ENCODE measurements at places on chromosomes 6 and 20.

GRCh38 chr6:12845224-12846004 lies 128.8 kb downstream of the PHACTR1 start:
- DNase-seq, result no peak

DNA sequence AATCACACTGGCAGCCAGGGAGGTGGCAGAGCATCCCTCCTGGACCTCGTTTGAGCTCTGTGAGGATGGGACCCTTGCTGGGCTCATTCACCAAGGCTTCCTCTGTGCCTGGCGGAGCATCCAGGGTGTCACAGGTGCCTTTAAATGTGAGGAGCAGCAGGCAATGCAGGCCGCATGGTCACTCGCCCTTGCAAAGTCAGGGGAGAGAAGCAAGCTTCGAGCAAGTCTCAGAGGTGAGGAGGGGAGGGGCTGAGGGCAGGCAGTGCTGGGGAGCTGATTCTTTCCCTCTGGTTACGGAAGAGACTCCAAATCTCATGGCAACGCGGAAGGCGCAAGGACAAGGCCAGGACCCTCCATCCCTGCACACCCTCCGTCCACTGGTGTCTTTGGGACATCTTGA lies 182.7 kb upstream of the PMEPA1 start:
- no peak for DNase-seq

DNA sequence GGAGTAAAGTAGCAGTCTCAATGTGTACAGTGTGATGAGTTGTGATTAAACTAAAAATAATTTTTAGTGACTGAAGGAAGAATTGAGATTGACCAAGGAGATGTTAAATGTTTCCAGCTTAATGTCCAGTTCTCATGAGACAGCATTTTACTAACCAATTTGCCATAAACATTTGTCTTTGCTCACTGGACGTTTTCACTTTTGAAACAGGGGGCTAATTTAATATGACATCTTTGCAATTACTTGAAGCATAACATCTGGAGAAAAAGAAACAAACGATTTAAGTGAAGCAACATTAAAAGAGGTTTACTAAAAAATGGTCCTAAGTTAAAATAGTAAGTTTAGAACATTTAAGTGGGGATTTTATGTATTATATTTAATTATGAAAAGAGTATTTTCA lies 443.8 kb downstream of the BCKDHB start:
- DNase-seq, result no peak

DNA sequence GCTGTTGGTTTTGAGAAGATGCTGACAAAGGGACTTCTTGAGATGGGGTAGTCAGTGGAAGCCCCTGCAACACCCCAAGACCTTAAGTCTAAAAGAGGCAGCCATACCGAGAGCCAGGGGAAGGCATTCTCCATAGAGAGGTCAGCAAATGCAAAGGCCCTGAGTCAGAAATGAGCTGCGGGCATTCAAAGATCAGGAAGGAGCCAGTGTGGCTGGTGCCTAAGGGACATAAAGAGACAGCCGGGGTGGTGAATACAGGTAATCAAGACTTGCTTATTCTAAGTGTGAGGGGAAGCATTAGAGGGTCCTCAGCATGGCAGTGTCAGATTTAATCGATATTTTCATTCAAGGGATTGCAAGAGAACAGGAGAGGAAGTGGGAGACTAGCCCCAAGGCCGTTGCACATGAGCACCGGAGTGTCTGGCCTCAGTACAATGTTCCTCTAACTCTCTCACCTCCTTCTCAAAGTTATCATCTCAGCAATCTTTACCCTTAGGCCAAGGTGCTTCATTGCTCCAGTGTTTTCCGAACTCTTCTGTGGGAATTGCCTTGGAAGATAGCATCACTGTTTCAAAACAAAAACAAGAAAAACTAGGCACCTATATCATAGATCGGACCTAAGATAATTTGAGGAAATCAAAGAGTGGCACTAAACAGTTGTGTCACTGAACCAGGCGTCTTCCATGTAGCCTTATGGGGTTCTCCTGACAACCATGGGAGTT lies 173.2 kb downstream of the DOK5 start:
- no peak for DNase-seq

- DNase-seq, result no peak
These were observed 217.3 kb upstream of the SULF2 start for GRCh38 chr20:48002517-48002970.

- no peak for DNase-seq
These were observed 20.4 kb upstream of the TMEM242 start for GRCh38 chr6:157343732-157344131.

GRCh38 chr6:39128832-39129231 lies 13.8 kb upstream of the SAYSD1 start:
- DNase-seq, result no peak

DNA sequence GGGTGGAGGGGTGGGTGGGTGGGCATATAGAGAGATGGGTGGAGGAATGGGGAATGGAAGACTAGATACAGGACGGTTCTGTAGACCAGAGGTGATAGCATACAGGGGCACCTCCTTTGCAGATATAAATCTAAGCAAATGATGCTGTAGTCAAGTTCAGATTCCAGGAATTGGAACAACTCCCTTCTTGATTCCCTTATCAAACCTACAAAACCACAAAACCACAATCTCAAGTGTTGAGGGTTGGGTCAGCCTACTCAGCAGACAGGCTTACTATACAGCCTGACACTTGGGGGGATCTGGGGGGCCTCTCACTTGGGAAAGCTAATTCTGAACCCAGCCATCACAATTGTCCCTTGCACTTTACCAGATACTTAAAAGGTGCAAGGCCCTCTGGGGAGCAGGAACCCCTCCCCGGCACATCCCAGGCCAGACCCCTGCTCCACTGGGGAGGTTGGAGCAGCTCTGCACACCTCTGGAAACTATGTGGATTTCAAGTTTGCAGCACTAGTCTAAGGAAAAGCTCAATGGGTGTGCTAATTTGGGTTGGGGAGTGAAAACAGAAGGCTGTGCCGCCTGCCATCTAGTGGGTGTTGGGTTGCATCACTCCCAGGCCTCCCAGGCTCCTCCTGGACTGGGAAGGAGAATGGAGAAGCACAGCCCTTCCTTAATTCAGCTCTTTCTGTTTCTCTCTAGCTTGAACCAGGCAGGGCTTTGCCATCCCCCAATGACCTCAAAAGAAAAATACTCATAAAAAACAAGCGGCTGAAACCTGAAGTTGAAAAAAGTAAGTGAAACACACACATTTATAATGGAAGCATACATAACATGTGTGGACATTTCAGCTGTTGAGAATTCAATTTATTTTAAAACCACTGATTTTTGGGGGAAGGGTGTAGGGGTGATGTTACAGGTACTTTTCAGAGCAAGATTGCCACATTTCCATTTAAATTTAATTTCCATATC lies 121.2 kb upstream of the LAMP5 start:
- DNase-seq, result peak; percentile 52

DNA sequence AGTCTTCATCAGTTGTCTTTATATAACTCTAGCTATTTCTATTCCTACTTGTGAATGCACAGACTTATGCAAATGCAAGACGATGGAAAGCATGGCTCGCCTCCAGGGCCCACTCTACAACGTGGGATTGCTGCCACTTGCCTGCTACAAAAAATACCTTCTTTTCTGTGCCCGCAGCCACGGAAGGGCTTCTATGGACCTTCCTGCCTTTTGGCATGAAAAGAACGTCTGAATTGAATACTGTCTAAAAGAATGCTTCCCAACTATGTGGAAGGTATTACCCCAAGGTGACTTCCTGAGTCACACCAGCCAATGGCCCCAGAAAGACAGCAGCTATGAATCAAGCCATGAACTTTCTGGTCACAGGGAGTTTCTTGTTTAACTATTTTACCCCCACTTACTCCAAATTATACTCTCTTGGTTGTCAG lies 261.2 kb downstream of the HIVEP2 start:
- DNase-seq, result no peak

DNA sequence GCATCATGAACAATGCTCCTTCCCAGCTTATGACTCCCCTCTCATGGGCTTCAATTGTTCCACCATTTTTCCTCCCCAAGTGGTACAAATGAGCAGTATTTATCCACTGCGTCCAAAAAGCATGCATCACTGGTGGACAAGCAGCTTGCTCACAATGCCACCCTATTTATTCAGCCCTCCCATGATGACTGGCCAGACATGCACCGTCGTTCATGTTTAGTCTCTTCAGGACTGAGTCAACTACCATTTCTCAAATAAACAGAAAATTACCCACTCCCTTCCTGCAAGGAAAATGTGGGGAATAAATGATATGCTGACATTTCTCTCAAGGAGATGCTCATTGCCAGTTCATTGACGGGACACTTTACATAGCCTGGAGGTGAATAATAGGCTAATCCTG lies 300.4 kb downstream of the C6orf118 start:
- DNase-seq, result no peak

DNA sequence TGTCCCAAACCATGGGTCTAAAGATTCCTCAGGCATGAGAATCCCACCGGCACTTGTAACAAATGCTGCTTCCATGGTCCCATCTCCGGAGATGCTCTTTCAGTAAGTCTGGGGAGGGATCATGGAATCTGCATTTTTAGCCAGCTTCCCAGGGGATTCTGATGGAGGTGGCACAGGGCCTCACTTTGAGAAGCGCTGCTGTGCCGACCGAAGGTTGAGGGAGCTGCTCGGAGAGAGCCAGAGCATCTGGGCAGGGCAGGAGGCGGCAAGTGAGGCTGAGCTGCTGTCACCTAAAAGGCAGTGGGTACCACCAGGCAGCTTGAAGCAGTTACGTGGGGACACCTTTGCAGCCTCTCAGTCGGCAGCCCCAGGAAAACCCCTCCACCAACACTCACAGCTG lies 100.2 kb upstream of the CDYL start:
- DNase-seq, result no peak

- peak; percentile 59 for DNase-seq
These were observed 671 bp downstream of the BPHL start for GRCh38 chr6:3119040-3119723.

DNA sequence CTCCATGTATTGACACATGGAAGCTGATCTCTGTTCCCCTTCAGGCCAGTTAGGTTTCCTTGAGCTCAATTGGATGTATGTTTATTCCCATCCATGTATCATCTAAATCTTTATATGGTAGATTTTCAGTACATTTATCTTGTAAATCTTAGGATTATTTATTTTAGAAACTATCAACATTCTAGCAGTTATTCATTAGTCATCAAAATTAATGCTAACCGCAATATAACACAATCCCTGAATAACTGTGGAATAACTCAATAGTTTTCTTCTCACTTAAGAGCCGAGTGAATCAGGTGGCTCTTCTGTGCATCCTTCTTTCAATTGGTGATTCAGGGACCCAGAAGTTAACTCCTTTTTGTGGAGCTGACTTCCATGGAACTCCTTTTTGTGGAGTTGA lies 15.5 kb upstream of the TBX18 start:
- DNase-seq, result no peak

GRCh38 chr6:14584450-14584849 lies 466.9 kb downstream of the CD83 start:
- no peak for DNase-seq

GRCh38 chr6:33915134-33915533 lies 111.3 kb upstream of the MLN start:
- DNase-seq, result no peak

DNA sequence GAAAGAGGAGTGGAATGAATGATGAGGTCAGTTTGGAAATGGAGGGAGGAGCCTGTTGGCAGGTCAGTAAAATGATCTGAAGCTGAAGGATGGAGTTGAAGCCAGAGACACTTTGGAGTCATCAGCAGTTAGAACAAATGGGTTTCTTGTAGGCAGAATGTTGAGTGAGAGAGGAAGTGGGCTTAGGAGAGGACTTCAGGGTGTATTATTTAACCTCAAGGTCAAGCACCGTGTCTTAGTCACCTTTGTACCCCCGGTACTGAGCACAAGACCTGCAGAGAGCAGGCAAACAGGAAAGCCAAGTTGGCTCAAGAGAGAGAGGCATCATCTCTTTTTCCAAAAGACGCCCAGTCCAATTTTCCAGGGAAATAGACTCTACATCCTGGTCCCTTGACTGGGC lies 23.3 kb downstream of the C20orf173 start:
- no peak for DNase-seq

DNA sequence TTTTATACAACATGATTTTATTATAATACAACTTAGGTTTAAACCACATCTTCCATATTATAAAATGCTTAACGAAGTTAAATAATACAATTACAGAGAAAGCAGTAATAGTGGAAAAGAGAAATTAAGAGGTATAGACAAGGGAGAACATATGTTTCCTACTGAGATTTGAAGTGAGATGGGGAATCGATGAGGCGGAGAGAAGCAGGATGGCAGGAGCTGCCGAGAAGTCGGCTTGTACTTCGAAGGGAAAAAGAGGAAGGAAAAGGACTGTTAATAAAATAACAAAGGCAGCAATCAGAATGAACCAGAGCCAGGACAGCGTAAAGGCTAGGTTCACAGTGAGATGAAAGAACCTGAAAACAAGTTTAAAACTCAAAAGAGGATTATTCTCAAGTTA lies 15.4 kb downstream of the FBXL4 start:
- no peak for DNase-seq

- DNase-seq, result no peak
These were observed 30.7 kb upstream of the TMEM14A start for GRCh38 chr6:52640170-52640569.

DNA sequence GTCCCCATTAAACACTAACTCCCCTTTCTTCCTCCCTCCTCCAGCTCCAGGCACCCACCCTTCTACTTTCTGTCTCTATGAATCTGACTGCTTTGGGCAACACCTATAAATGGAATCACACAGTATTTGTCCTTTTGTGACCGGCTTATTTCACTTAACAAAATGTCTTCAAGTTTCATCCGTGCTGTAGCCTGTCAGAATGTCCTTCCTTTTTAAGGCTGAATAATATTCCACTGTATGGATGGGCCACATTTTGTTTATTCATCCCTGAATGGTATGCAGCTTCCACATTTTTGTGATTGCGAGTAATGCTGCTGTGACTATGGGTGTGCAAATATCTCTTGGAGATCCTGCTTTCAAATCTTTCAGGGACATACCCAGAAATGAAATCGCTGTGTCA lies 28.4 kb downstream of the BMP7 start:
- DNase-seq, result no peak
